B cell (primary cell): ENCODE measurements at places on chromosomes 5 and 9. TPM values are rescaled to one million over a fixed set of nuclear protein-coding genes. Genes with fewer than 3 reads are reported as not detected.

DNA sequence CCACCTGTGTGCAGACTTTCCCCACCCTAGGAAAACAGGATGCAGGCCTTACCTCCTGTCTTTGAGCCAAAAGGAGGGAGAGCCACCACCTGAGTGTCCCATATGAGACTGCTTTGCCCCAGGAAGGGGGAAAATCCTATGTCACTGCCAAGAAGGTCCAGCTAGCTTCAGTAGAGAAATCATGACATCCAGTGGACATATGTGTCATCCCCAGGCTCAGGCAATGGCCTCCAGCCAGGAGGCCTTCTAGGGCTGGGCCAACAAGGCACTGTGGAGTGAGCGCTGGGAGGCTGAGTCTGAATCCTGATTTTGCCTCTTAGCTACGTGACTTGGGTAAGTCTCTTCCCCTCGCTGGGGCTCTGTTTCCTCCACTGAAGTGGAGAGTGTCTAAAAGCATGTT, 60.2 kb downstream of the SMIM23 start:
- no peak for DNase-seq

DNA sequence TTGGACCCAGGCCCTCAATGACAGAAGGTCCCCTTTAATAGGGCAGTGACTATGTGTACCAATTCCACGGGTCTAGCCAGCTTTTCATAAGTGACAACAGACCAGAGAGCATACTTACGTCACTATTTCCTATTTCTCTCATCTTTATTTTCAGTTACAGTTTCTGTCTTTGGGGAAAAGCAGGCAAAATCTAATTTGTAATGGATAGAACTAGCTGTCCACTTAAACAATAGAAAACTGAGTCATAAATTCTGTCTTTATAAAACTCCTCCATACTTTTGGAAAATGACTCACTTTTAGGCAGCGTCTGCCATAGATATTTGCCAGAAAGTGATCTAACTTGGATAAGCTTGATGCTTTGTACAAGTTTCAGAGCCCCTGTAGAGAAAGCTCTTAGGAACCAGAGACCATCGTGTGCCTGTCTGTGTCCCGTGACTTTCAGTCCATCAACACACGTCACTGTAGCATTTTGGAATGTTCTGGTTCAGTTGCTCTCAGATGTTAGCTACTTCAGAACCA, 101.9 kb downstream of the F2RL2 start:
- DNase-seq = peak; percentile 26

GRCh38 chr9:107881626-107882300, 392.2 kb upstream of the KLF4 start:
- DNase-seq = no peak

- no peak for DNase-seq
Measured at GRCh38 chr5:176934309-176934930, 35.3 kb upstream of the HK3 start.

DNA sequence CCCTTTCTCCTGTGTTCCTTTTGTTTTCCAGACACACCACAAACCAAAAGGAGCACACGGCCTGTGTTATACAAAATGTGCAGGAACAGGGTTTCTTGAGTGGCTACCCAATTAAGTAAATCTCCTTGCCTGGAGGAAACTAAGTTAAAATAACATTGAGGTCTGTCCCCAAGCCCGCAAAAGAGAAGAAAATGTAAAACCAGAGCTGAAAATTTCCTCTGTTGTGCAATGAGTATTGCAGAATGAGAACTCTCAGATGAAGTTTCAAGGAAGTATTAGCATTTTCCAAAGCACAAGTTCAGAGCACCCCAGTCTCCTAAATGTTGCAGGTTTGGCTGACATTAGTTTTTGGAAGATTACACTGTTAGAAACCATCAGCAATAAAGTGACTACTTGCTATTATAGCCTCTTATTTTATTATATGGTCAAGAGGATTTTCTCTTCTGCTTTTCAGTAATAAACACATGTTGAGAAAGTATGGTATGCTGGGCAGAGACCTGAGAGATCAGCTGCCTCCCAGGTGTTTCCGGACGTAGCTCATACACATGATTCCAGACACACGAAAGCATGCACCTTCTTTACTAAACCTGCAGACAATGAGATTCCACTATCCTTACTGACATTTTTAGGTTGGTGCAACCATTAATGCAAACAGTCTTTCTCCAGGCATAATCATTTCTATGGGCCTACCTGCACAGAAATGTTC, 161.3 kb downstream of the SNCAIP start:
- DNase-seq = no peak

DNA sequence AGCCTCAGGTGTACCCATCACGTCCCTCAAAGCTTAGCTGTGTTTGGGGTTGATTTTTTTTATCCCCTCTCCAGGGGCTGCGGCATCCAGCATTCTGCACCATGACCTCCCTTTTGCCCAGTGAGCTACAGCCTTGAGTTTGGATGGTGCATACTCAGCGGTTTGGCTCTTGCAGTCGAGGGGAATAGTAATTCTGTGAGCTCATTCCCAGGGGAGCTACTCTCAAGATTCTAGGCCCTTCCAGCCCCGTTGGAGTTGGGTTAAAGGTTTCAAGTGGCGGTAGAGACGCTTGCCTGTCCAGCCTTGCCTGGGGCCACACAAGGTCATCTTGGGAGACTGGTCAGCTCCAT, 102.2 kb upstream of the SPRY4 start:
- DNase-seq = no peak

DNA sequence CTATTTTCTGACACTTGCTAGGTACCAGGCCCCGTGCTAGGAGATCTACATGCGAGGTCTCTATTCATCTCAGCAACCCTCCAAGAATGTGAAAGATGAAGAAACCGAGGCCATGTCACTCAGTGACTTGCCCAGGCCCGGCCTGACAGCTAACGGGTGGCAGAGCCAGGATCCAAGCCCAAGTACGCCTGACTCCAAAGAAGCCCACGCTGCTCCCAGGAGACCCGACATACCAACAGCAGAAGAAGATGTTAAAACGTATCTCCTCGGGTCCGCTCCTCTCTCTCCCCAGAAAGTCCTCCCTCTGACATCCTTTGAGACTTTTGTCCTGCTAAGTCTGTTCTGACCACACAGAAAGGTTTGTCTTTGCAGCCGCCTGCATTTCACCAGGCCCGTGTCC, 65.2 kb downstream of the CRB2 start:
- DNase-seq = no peak

DNA sequence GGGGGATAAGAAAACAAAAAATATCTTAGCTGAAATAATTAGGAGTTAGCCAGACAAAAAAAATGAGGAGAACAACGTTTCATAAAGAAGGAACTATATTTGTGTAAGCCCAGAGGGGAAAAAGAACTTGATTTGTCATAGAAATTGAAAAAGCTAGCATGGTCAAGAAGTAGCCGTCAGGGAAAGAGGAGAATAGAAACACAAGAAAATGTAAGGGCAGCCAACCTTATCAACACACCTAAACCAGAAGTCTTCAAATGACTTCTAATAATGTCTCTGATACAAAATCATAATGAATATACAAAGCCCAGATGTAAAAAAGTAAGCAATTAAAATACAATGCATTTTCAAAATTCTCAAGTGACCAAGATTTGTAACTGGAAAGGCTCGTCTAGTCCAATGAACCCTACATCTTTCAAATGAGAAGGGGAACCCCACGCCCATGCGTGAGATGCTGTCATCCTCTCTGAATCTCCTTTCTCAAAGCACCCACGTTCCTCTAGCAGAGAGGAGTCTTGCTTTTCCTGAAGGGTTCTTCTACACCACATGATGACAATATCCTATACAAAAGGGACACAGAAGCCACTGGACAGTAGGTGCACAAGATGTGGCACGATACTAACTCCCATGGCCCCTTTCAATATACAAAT, 103.7 kb downstream of the ARL15 start:
- DNase-seq = no peak

GRCh38 chr5:151676719-151677118, 10.0 kb downstream of the SPARC start:
- DNase-seq = no peak

GRCh38 chr9:112404508-112404932, 24.6 kb downstream of the HSDL2 start:
- no peak for DNase-seq

GRCh38 chr5:9365512-9365911, 180.4 kb downstream of the SEMA5A start:
- DNase-seq = no peak

DNA sequence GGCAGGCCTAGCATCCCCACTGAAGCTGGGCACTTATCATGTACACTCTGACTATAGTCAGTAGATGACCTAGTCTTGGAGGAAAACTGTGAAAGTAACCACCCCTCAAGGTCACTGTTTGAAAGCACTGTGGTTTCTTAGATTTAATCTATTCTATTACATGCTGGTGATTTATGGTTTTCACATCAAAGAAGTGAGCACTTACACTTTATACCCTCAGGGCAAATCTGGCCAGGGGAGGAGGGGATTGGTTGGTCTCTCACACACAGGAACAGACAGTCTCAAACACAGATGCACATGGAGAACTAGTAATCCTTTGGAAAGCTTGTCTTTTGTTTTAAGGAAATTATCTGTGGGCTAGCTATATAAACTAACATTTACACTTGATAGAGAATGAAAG, 17.9 kb upstream of the SPIN1 start:
- DNase-seq = no peak

Gene MAP1B
- not detected in 2 replicates for polyA plus RNA-seq

Gene CER1
- polyA plus RNA-seq = not detected in 2 replicates

Gene CCL21
- not detected in 2 replicates for polyA plus RNA-seq

Gene PDE4D
- polyA plus RNA-seq = 12.1 and 14.9 TPM in 2 replicates

Gene ACTBL2
- polyA plus RNA-seq = not detected in 2 replicates

Gene LHX3
- polyA plus RNA-seq = 0.07 TPM in 2 replicates

Gene BARHL1
- polyA plus RNA-seq = not detected in 2 replicates

Gene CBY3
- polyA plus RNA-seq = 0.13 and 0.20 TPM in 2 replicates
